ENCODE measurements at places on chromosomes 2 and 18.

GRCh38 chr18:76174451-76174850 is 320.6 kb downstream of the ZNF516 start:
- no peak for DNase-seq

DNA sequence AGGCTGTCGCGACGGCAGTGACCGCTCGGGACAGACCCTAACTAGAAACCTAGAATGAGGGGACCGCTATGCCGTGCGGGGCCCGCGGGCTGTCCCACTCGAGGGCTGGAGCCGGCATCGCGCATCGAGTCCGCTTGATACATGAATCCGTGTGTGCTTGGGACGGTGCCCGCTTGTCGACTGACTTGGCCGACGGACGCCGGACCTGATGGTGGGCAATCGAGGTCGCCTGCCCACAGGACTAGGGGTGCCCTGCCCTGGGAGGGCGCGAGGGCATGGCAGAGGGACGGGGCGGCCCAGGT is 749 bp upstream of the PTMA start:
- DNase-seq: no peak

DNA sequence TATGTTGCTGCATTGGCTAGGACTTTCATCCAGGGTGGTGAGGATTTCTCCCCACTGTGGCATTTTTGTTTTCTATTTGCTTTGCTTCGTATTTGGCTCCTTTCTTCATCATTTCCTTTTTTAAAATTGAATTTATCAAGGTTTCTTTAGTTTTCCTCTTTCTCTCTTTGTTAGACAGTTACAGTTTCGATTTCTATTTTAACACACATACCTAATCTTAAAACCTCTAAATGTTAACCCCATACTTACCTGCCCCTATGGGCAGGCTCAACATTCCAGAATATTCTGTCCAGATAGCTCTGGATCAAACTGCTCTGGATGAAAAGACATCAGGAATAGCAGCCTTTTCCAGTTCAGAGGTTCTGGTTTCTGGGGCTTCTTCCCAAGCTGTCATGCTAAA is 49.2 kb downstream of the DIPK1C start:
- peak; percentile 30 for DNase-seq

GRCh38 chr2:69616755-69617154 is 26.8 kb downstream of the AAK1 start:
- no peak for DNase-seq
